ENCODE measurements at places on chromosomes 2 and 18. TPM values are rescaled to one million over a fixed set of nuclear protein-coding genes. Genes with fewer than 3 reads are reported as not detected.

Gene SLC11A1
- 0.76 TPM for total RNA-seq

Gene TMEM178A
- 11.9 TPM for total RNA-seq

Gene FRZB
- 13.0 TPM for total RNA-seq

Gene MYO5B
- 15.6 TPM for total RNA-seq

Gene ALPP
- total RNA-seq: not detected

Gene GCKR
- total RNA-seq: not detected

Gene MAPK4
- total RNA-seq: 6.3 TPM

Gene MAPRE2
- total RNA-seq: 19.6 TPM

Gene POU3F3
- total RNA-seq: not detected

Gene KCNJ3
- total RNA-seq: 1.4 TPM
